ENCODE measurements at places on chromosomes 3 and 15.

- DNase-seq, result peak; percentile 92
Observed at GRCh38 chr3:72255191-72255590, 470.2 kb upstream of the PROK2 start.

DNA sequence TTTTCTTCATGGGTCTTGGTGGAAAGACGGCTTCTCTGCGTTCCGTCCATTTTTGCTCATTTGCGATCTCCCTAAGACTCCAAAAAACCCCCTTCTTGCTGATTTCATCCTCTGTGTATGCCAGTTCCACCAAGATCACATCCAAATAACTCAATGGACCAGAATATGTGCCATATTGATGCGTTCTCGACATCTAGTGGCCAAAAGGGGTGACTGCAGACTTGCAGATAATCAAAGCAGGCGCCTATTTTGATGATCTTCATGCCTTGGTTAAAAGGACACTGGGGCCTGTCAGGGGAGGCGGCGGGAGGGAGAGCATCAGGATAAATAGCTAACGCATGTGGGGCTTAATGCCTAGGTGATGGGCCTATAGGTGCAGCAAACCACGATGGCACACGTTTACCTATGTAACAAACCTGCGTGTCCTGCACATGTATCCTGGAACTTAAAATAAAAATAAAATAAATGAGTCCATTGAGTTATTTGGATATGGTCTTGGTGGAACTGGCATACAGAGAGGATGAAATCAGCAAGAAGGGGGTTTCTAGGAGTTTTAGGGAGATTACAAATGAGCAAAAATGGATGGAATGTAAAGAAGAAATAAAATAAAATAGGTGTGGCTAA, 104.2 kb upstream of the RAD18 start:
- peak; percentile 33 for DNase-seq

- no peak for DNase-seq
Observed at GRCh38 chr3:119456469-119456868, 6.9 kb downstream of the TMEM39A start.

- DNase-seq, result no peak
Observed at GRCh38 chr3:133979553-133979952, 50.2 kb downstream of the SLCO2A1 start.

DNA sequence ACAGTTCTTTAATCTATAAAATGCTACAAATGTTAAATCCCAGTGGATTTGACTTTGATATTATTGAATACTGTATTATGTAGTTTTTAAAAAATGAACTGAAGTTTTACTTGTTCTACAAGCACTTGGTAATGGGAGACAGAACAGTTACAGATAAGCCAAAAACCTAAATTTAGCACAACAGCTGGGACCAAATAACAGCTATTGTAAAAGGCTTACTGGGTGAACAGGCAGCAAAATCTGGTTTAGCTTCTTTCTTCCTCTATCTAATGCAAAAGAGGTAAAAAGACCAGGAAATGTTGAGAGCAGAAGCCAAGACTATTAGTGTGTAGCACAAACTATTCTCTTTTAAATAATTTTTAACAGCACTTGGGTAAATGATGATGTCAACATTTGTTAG, 1.6 kb upstream of the ATOSA start:
- no peak for DNase-seq

GRCh38 chr15:55389264-55389607, 18.9 kb downstream of the CCPG1 start:
- DNase-seq, result no peak

DNA sequence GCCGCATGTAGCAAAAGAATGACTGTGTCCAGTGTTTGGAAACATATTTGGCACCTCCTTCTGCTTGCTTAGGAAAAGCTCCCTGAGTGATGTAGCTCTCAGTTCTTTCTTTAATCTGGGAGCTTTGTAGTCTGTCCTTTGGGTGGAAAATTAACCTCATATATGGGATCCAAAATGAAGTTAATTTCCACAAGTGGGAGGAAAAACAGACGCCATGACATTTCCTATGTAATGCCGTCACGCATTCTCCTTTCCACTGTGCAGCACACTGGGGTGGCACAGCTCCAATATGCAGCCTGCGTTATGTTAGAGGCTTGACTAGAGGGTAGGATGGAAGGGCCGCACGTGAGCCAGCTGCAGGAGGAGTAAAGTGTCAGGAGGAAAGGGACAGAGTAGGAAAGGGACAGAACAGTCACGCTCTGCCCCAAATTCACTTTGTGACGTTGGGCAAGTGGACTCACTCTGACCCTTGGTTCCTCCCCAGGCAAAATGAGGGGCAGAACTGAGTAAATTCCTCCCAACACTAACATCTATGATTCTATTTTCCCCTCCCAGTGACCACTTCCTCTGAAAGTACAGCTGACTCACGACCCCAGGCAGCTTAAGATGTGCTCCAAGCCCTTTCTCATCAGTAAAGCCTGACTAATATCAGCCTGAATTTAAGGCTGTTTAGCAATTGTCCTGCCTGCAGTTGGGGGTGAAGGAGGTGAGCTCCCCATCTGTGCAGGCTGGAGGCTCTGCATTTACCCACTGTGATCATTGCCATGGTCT, 176.5 kb upstream of the PFN2 start:
- peak; percentile 74 for DNase-seq

DNA sequence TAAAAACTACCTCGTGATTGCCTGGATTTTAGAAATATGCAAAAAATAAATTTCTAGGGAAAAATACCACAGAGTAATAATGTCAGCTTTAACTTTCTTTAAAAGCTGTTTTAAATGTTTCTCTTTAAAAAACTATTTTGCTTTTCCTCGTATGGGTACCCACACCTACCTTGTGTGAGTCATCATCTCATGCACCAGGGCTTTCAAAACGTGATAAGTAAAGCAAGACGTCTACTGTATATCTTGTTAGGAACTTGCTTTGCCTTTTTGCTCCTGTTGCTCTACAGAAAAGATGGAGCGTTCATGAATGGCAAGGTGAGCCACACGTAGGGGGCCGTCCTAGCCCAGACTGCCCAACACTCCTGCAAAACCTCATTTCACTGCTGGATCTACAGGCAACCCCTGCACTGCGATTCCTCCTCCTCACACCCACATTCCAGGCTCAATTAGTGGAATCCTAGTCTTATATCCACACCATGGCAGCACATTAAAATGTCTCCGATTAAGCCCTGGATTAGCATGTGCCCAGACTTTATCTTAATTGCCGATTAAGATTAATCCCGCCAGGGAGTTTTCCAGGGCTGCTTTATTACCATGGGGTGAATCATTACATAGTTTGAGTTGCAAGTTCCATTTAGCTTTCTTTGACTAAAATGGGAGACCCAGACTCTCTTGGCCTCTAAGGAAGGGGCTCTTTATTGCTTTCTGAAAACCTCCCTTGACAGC, 293.6 kb upstream of the ICE2 start:
- no peak for DNase-seq

GRCh38 chr15:76347482-76348055, 11.0 kb downstream of the ISL2 start:
- DNase-seq, result no peak

DNA sequence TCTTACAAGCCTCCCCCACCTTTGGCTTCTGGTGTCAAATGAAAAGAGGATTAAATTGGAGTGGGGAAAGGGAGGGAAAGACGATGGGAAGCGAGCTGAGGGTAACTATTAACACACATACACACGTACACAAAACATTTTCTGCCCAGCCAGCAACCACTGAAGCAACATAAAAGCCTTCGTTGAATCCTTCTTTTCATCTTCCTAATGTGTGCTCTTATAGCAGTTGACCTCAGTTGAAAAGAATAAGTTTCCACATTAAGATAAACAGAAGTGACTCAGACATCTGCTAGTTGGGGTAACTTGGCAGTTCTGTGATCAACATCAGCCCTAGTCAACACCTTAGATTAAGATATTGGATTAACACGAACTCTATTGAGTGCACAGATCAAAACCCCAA, 558.5 kb downstream of the MECOM start:
- DNase-seq, result no peak

DNA sequence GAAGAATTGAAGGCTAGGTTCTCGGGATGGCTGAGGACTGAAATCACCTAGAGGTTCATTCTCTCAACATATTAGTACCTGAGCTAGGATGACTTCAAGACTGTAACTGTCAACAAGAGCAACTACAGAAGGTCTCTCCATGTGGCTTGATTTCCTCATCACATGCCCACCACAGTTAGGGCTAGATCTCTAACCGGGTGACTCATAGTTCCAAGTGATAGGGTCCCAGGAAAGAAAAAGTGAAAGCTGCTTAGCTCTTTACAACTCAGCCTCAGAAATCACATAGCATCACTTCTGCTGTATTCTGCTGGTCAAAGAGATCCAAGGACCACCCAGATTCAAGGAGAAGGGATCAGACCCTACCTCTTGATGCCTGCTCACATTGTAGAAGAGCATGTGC, 165.4 kb upstream of the AGTR1 start:
- DNase-seq, result no peak

DNA sequence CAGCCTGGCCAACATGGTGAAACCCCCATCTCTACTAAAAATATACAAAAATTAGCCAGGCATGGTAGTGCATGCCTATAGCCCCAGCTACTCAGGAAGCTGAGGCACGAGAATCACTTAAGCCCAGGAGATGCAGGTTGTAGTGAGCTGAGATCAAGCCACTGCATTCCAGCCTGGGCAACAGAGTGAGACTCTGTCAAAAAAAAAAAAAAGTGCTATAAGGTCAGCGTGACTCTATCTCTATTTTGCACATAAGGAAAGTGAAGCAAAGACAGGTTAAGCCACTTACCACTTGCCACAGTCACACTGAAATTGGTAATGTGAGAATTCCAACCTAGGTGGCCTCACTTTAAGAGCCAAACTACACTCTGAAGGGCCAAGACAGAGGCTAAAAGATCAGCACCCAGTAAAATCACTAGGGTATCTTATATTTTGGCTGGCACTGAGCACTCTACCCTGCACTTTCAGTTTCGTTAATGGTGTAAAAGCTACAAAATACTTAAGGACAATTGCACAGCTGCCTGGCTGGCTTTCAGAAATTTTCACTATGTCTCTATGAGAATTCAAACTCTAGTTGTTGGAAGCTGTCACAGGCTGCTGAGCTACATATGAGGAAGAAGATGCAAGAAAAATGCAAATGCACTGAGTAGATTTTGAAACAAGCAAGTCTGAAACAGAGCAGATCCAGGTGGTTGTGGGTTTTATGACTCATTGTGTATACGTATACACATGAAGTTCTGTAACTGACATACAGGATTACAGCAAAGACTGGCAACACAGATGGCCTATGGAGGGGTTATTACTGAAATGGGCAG, 32.7 kb downstream of the TRANK1 start:
- no peak for DNase-seq

DNA sequence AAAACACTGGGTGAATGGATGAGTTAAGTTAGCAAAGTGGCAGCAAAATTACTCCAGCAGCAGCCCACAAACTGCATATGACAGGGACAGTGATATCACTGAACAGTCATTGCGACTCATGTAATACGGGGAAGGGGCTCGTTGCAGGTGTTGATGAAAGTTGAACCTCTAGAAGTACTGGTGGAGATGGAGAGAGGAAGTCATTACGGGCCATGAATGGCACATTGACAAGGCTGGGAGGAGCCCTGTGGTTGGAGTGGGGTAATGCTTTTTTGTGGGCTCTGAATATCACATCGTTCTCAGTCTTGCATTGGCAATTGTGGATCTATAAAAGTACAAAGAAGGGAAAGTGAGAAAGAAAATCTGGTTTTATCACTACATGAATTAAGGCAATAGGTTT, 278.1 kb downstream of the ZPLD1 start:
- DNase-seq, result no peak

GRCh38 chr3:184428561-184429175, 48.8 kb downstream of the CHRD start:
- DNase-seq, result no peak
